ENCODE measurements at places on chromosomes 3 and 15. TPM values are rescaled to one million over a fixed set of nuclear protein-coding genes. Genes with fewer than 3 reads are reported as not detected.

GRCh38 chr15:101660005-101660404 is 7.8 kb upstream of the TM2D3 start:
- no peak for DNase-seq
- peaks cover 3% of the 10 kb centered on the region for H3K4me1 ChIP-seq
- H3K27me3 ChIP-seq: no peaks in the 10 kb centered on the region
- H3K4me3 ChIP-seq: no peak overlapping the region
- H3K27ac ChIP-seq: no peak overlapping the region
- H3K36me3 ChIP-seq: peaks cover 3% of the 10 kb centered on the region

GRCh38 chr3:128572644-128573105 is 77.9 kb downstream of the RPN1 start:
- no peak overlapping the region for H3K27ac ChIP-seq
- no peaks in the 10 kb centered on the region for H3K36me3 ChIP-seq
- H3K27me3 ChIP-seq: no peaks in the 10 kb centered on the region
- peaks cover 10% of the 10 kb centered on the region for H3K4me1 ChIP-seq
- H3K4me3 ChIP-seq: no peak overlapping the region

CGNL1 gene
- 13.0 TPM for polyA plus RNA-seq

DNA sequence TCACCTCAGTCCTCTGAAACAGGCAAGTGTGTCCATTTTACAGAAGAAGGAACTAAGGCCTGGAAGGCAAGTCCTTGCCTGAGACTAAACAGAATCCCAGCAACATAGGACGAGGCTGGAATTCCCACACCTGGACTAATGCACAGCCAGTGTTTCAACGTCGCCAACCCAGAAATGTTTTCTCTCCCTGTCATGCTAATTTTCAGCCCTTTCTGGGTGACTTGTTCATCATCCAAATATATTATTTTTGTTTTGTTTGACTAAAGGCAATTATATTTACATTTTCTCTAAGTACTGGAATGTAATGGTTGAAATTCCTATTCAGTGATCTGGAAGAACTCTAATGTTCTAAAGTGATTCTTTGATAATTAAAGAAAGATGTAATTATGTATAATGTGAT is 51.8 kb downstream of the BTD start:
- H3K27me3 ChIP-seq: no peaks in the 10 kb centered on the region
- no peak overlapping the region for H3K4me3 ChIP-seq
- no peaks in the 10 kb centered on the region for H3K36me3 ChIP-seq
- no peaks in the 10 kb centered on the region for H3K4me1 ChIP-seq
- no peak for DNase-seq

GCSAM gene
- polyA plus RNA-seq: 0.55 TPM

- H3K27ac ChIP-seq: no peak overlapping the region
- H3K36me3 ChIP-seq: no peaks in the 10 kb centered on the region
- H3K27me3 ChIP-seq: no peaks in the 10 kb centered on the region
- no peak for DNase-seq
- no peak overlapping the region for H3K4me3 ChIP-seq
Observed at GRCh38 chr3:177426878-177427495, 229.7 kb upstream of the TBL1XR1 start.

DNA sequence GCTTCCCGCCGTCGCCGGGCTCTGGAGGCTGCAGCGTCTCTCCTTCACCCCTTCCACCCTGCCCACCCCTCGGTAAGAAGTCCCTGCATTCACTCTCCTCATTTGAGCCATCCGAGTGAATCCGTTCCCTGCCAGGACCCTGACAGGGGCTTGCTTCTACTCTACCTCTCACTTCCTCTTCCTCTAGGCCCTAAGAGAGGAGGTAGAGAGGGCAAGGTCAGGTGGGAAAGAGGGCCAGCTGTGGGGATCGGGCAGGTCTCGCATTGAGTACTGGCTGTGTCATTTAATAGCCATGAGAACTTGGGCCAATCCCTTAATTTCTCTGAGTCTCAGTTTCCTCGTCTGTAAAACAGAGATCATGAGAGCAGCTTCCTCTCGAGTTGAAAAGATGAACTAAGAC is 283.6 kb downstream of the UACA start:
- no peaks in the 10 kb centered on the region for H3K27me3 ChIP-seq
- no peak overlapping the region for H3K4me3 ChIP-seq
- H3K36me3 ChIP-seq: no peaks in the 10 kb centered on the region
- no peak for DNase-seq
